ENCODE measurements at places on chromosomes 3 and 15.

DNA sequence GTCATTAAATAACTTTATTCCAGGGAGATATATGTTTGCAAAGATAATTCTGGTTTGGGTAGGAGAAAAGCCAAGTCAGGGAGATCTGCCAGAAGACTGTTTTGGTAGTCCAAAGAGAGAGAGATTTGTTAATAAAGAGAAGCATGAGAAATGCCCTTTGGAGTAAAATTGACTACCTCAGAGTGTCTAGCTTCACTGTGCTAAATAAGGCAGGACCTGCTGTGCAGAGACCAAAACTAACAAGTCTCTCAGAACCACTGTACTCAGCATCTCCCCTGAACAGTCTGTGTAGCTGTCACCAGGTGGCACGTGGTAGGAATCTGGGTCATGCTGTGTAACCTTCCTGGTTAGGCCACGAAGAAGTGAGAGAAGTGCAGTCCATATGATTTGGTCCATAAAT lies 31.6 kb upstream of the SLC35G2 start:
- DNase-seq: no peak

- DNase-seq: peak; percentile 58
These were observed 9.7 kb downstream of the STOML1 start for GRCh38 chr15:73982222-73982962.

GRCh38 chr15:47475336-47475735 lies 242.0 kb upstream of the SEMA6D start:
- no peak for DNase-seq

GRCh38 chr15:53530761-53531160 lies 228.7 kb downstream of the WDR72 start:
- no peak for DNase-seq

DNA sequence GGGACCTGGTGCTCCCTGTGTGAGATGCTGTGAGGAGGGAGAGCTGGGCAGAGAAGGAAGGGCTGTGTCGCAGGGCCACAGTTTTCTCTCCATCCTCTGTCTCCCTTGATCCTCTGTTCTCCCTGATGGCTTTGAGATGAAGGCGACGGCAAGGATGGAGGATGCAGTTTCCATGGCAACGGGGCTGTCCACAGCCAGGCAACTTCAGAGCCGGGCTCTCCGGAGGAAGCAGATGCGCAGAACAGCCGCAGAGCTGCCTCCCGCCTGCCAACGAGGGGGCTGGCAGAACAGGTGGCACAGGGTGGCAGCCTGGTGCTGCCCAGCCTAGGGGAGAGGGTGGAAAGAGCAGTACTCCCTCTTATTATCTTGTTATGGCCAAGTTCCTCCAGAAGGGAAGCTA lies 9.9 kb upstream of the GRM2 start:
- DNase-seq: no peak

DNA sequence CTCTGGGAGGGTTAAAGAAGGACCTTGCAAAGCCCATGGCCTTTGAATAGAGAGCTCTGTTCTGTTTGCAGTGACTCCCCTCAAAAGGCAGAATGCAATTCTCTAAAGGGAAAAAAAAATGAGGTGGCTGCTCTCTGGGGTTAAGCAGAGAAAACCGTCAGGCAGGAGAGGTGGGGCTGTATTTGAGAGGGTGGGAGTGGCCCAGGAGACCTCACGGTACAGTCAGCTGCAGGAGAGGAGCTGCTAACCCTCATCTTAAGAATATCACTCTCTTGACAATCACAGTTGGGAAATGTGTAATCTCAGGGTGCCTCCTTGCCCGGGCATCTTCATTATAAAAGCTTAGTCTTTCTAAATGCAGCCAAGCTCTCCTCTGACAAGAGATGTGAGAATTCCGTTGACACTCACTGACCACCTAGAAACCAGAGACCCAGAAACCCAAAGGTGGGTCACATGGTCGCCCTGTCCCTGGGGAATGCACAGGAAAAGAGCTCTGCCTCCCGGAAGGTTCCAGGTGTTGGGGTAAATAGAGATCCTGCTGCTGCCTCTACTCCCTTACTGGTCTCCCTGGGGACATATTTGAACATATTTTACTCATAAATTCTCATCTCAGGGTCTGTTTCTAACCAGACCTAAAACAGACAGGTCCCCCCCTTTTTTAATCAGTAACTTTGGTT lies 159.1 kb upstream of the CTDSPL start:
- no peak for DNase-seq

DNA sequence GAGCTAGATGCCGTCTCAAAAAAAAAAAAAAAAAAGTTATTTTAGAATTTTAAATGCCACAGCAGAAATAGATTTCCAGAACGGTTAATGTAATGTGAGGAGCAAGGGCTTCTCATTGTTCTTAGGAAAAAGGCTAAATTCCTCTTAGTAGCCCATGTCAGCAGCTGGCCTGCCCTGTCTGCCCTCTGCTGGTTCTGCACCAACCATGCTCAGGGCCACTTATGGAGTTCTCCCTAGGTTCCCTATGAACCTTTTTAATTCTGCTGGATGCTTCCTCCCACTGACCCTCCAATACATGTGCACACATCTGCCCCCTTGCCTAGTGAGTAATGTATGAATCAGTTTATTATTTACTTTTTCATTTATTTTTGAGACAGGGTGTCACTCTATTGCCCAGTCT lies 32.2 kb upstream of the DPPA4 start:
- no peak for DNase-seq

DNA sequence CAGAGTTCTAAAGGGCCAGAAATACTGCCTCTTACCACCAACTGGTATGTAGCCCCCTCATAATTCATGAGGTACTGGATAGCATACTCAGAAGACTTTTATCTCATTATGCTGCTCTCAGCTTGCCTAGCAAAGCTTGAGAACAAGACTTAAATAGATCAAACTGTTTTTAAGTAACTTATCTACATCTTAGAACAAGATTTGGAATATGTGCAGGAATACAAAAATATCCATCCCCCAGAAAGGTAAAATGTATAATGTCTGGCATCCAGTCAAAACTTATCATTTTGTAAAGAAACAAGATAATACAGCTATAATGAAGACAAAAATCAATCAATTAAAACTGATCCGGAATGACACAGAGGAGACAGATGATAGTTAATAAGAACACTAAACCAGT lies 400.4 kb upstream of the TGFBR2 start:
- no peak for DNase-seq

GRCh38 chr15:95868450-95868849 lies 462.1 kb upstream of the NR2F2 start:
- DNase-seq: no peak

DNA sequence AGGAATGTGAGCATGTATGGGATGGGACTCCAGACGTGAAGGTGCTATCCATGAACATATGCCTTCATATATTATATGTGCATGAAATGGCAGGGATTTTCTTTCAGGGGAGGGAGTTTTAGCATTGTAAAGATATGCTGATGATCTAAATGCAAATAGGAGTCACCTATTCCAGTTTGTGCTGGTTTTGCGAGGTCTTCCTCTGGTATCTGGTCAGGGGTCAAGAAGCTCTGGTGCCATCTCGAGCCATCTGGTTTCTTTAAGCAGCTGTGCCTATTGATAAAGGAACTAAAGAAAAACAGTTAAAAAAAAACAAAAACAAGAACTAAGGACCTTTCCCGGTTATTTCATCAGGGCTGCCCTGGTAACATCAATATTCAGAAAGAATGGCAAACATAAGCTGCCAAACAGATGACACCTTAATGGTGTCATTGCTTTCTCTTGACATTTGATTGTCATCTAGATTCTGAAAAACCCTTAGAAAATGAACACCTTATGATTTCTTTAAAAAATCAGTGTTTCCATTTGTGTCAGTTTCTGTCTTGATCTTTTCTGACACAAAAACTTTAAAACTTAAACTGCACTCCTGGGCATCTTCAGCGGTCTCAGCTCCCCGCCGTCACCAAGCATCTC lies 22.7 kb downstream of the APH1B start:
- DNase-seq: no peak
